ENCODE measurements at places on chromosomes 5 and 9. TPM values are rescaled to one million over a fixed set of nuclear protein-coding genes. Genes with fewer than 3 reads are reported as not detected.

- DNase-seq, result no peak
These were observed 31.7 kb downstream of the BASP1 start for GRCh38 chr5:17249029-17249634.

DNA sequence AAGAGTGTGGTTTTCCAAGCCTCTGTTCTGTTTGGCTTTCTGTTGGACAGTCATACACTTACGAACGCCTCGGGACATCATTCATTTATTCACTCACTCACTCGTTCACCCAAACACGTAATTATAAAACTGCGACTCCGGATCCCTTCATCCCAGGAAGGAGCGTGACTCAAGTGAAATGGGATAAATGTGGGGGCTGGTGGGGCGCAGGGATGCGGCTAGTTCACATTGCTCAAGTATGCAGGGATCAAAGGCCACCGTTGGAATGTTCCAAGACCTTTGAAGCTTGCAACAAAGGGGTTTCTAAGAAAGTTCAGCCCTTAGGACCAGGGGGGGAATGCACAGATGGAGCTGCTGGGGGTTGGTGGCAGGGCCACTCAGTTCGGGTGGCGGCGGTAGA lies 64.2 kb downstream of the CFAP77 start:
- no peak for DNase-seq

Gene CDC20B
- total RNA-seq, result not detected

GRCh38 chr9:124357721-124358361 lies 57.4 kb downstream of the PSMB7 start:
- DNase-seq, result peak; percentile 75

DNA sequence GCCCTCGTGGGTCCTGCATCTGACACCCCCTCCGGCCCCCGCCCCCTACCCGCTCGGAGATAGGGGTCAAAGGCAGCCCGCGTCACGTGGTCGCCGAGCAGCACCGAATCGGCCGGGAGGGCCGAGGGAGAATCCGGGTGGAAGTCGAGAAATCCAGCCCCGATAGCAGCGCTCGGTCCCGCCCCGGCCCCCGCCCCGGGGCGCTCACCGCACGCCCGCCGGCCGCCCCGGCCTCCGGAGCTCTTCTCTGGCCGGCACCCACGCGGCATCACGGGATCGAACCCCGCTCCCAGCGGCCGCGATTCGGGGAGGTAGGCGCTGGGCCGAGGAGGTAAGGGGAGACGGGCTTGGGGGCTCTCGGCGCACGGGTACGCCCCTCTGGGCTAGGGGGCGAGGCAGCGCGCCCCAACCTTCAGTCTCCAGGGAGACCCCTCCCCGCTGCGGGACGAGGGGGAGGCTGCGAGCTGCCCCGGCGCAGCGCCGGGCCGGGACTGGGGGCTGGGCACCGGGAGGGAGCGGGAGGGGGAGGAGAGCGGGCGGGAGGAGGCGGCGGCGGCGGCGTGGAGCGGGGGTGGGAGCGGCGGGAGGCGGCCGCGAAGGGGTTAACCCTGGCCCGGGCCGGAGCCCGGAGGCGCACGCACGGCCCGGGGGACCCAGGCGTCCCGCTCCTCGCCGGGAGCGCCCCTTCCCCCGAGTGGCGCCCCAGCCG lies 22.1 kb upstream of the NDST1 start:
- DNase-seq, result peak; percentile 93

Measured in H7 (cell line).